ENCODE measurements at places on chromosomes 7 and 10.

GRCh38 chr10:9819756-9820494, 1197.7 kb upstream of the CELF2 start:
- no peak for DNase-seq

DNA sequence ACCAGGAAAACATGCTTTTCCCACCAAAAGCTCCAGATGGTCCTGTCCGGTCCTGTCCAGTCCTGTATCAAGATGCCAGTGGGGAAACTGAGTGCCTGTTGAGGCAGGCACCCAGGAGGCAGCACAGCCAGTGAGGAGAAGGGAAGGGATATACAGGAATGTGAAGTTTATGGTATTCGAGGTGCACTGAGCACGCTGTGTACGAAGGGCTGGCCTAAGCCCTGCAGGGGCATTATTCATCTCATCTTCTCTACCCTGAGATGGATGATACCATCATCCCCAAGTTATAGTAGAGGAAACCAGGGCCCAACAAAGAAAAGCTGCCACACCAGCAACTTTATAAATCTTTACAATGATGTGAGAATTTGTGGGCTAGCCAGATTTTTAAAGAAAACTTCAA, 23.4 kb upstream of the FXYD4 start:
- no peak for DNase-seq

DNA sequence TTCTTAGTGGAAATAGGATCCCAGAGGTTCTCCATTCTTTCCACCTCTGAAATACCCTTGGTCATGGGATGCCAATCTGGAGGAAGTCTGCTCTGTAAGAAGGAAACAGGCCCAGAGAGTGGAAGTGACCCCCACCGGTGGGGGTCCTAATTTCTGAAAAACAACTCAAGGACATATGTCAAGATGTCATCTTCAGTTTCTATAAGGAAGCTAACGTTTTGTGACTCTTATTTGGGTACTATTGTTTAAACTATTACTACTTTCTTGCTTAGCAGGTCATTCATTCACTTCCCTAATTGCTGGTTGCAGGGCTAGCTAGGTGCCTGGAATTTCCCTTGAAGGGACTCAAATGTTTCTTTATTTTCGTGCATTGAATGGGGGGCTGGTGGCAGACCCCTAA, 1.9 kb upstream of the ZNF775 start:
- DNase-seq, result no peak

- DNase-seq, result no peak
Observed at GRCh38 chr7:131183611-131184119, 144.0 kb upstream of the MKLN1 start.

GRCh38 chr7:44251881-44252280, 51.1 kb downstream of the YKT6 start:
- no peak for DNase-seq

DNA sequence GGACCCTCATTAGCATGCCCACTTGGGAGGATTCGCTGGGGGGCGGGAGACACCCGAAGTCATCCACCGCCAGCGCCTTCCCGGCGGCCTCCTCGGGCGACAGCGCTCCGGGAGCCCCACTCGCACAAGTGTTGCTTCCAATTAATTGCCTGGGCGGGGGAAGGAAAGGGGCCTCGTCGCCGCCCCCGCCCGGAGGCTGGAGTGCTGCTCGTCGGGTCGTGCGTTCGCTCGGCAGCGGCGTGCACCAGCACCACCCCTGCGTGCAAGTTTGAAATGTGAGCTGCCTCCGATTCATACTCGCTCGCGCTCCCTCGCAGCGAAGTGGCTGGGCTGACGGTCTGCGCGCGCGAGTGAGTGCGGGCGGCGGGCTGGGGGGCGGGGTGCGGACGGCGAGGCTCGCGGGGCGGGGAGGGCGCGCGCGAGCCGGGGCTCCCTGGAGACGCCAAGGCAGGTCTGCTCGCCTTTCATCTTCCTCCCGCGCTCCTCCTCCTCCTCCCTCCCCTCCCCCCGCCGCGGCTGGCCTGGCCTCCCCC, 104.6 kb upstream of the PPIF start:
- DNase-seq, result no peak

DNA sequence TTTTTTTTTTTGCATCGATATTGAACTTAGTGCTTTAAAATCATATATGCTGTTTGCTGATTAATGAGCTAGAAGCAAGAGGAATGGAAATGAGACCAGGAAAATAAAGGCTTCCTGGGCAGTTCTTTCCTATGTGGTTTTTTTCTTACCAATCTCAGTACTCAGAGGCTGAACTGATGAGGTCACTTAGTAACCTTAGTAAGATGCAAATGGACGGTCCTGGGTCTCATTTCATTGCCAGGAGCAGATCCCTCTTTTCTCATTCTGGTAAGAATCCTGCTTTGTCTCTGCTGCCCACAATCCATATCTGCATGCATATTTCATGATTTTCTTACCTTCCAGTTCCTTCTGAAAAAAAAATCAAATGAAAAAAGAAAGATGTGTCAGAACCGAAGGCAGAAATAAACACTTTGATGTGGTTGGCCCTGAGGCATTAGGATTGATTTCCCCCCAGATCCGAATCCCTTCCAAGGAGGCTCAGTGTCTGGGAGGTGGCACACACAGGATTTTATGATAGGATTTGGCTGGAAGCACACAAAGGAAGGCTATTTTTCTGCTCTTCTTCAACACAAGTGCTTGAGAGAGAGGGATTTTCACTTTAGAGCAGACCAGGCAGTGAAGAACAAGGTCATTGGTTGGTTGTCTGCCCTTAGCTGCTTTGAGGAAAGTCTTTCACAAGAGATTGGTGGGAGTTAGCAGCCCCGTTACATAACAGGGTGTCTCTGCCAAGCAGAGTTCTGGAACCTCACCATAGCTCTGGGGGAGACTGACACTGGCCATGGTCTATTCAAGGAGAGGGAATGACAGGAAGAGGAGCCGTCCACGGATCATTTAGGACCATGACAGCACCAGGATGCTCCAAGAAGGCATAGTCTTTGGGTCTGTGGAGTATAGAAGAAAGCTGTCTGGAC, 150.0 kb downstream of the CAMK1D start:
- no peak for DNase-seq

- no peak for DNase-seq
Observed at GRCh38 chr7:106565428-106565827, 95.5 kb downstream of the CCDC71L start.
